NCI-H226 (cell line): ENCODE measurements at places on chromosomes 4 and X.
A peak's percentile ranks its signal among the peaks of the same experiment; 100 is the strongest.

DNA sequence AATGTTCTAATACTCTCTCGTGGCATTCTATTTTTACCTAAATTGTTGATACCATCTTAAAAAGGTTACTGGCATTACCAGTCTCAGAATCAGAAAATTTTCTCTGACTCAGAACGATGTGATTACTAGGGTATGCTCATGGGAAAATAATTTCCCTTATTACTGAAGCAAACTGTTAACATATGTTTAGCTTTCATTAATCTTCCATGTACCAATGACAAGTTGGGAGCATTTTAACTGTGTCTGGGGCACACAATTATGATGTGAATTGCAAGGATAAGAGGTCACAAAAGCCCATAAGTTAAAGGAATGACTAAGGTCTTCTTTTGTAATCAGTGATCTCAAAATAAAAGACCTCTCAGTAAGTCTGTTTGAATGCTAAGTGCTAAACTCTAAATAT is 1254.6 kb downstream of the PCDH18 start:
- peak; percentile 38 for DNase-seq

DNA sequence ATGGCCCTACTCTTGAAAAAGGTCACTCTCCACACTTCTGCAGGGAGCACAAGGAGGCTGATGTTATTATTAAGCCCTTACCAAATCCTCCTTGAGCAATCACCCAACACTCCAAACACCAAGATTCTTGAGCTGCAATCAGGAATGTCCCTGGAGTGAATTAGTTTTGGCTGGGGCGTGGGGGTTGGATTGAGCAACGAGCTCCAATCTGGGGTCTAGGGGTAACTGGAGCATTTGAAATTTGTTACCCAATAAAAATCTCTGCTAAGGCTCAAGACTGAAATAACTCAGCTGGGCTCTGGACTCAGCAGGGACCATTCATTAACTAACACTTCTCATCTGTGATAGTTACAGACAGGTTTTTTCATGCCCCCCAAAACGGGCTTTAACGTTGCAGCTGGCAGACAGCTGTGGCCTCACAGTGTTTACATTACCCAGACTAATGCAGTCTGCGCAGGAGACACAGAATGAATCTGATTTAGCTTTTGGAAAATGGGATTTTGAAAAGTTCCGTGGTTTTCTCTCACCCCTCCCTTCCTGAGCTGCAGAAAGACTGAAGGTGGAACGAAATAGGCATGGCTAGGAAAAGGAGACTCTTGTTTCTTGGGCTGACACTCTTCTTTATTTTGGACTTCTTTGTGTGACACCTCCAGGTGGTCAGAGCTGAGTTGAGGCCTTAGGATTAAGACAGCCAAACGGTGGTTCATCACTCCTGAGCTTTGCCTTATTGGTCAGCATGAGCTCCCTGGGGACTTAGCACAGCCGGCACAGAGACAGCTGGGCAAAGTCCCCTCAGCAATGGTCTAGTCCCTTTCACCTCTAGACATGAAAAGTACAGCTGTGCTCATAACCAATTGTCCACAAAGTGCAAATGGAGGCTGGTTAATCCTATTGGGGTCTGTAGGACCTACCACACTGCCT is 26.6 kb downstream of the PLAC1 start:
- DNase-seq = peak; percentile 9

DNA sequence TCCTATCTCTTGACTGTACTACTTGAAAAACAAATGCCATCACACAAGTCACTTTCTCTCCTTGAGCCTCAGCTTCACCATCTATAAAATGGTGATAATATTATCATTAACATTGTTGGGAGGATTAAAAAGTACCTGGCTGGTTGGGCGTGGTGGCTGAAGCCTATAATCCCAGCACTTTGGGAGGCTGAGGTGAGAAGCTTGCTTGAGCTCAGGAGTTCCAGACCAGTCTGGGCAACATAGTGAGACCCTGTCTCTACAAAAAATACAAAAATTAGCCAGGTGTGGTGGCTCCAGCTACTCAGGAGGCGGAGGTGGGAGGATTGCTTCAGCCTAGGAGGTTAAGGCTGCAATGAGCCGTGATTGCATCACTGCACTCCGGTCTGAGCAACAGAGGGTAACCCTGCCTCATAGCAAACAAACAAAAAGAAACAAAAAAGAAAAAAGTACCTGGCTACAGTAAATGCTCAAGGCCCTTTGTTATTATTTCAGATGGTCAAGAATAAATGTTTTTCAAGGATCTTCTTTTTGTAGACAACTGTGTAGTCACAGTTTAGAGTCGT is 120.3 kb downstream of the CHRNA9 start:
- peak; percentile 12 for DNase-seq

- no peak for DNase-seq
These were observed 77.1 kb upstream of the ATXN3L start for GRCh38 chrX:13396924-13397323.

- no peak for DNase-seq
These were observed 86.5 kb upstream of the KLF3 start for GRCh38 chr4:38577462-38577861.
